ENCODE measurements at places on chromosomes 3 and 15. TPM values are rescaled to one million over a fixed set of nuclear protein-coding genes. Genes with fewer than 3 reads are reported as not detected.

Gene RPL4
- 2,389 TPM for total RNA-seq

Gene CTXN2
- 0.10 TPM for total RNA-seq

Gene TMEM266
- not detected for total RNA-seq

- peak; percentile 42 for DNase-seq
These were observed 14.4 kb upstream of the GP9 start for GRCh38 chr3:129046037-129046731.

- peak; percentile 18 for DNase-seq
These were observed 171.1 kb upstream of the CCDC54 start for GRCh38 chr3:107206141-107206540.

GRCh38 chr15:52361494-52361893 lies 65.9 kb upstream of the MYO5C start:
- no peak for DNase-seq

DNA sequence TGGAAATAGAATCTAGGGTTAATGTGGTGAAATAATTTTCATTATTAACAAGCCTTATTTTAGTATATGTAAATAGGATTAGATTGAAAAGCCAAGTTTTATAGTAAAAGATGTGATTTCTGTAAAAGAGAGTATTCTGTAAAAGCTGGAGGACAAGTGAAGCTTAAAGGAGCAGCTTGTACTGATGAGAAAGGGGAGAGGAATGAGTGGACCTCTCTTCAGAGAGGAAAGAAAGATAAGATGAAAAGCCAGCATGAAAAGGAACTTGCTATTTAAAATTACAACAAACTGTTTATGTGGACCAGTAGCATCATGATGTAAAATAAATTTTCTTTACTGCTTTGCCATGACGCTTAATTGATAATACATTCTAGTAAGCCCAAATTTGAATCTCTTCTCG lies 18.5 kb downstream of the ALCAM start:
- no peak for DNase-seq

DNA sequence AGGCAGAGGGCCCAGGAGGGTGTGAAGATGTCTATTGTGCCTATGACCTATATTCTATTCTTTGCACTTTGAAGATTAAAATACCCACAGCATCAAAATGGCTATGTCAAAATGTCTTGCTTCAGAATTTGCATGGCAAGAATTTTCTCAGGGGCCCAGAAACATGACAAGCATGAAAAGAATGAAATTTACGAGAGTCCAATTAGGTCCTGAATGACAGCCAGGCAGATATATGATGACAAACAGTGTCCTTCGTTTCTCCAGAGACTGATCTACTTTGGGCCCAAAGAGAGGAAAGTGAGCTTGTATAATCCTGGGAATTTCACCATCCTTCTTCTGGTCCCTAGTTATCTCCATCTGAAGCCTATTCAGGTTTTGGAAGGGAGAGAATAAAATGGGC lies 609.9 kb downstream of the FHIT start:
- DNase-seq = no peak

- no peak for DNase-seq
These were observed 36.8 kb downstream of the TBC1D2B start for GRCh38 chr15:78040653-78041244.

- DNase-seq = peak; percentile 94
These were observed 103.3 kb downstream of the IL1RAP start for GRCh38 chr3:190617185-190617584.

- DNase-seq = no peak
These were observed 28.4 kb downstream of the CHCHD6 start for GRCh38 chr3:126732281-126733060.

DNA sequence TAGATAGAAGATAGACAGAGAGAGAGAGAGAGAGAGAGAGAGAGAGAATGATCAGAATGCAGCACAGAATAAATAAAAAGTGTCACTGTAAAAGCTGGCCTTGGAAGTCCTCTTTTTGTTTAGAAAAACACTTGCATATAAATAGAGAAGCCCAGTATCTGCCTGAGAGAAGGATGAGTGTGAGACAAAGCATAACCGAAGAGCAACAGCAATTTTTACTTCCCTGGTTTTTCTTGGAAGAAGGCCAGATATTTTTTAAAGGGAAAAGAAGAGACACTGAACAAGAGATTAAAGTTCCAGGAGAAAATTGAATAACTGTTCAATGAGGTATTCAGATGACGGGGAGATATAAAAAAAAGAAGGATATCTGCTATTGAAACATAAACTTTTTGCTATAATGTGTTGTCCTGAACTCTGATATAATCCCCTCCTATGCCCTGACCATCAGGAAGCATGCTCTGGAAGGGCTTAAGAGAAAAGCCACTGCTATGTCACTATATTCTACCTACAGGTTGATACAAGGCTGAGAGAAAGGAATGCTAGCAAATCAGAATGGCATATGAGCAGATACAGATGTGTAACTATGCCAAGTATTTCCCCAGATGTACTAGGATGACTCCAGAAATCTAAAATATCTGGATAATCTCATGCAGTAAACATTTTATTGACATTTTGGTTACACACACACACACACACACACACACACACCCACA lies 358.9 kb downstream of the RBMS3 start:
- DNase-seq = no peak

- no peak for DNase-seq
These were observed 29.5 kb downstream of the ADPGK start for GRCh38 chr15:72754096-72754495.

- DNase-seq = no peak
These were observed 326.7 kb upstream of the TBL1XR1 start for GRCh38 chr3:177523872-177524438.

- DNase-seq = no peak
These were observed 10.4 kb upstream of the ACAP2 start for GRCh38 chr3:195453236-195453635.

DNA sequence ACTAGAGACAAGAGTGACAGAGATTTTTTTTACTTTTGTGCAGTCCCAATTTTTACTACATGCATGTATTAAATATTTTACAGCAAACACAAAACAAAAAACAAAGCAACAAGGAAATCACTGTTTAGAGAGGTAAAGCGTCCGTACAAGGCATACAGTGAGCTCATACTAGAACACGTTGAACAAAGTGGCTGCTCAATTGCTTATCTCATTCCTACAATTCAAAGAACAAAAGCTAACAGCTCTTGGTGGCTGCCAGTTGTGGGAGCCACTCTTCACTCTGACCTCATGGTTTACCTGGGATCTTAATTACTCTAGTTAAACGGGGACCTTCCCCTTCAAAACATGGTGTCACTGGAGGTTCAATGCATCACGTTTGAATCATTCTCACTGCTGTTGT lies 7.6 kb upstream of the ARHGEF26 start:
- DNase-seq = no peak
